ENCODE measurements at places on chromosomes 4 and X. TPM values are rescaled to one million over a fixed set of nuclear protein-coding genes. Genes with fewer than 3 reads are reported as not detected.

Gene TCP11X2
- total RNA-seq, result 3.7 TPM

DNA sequence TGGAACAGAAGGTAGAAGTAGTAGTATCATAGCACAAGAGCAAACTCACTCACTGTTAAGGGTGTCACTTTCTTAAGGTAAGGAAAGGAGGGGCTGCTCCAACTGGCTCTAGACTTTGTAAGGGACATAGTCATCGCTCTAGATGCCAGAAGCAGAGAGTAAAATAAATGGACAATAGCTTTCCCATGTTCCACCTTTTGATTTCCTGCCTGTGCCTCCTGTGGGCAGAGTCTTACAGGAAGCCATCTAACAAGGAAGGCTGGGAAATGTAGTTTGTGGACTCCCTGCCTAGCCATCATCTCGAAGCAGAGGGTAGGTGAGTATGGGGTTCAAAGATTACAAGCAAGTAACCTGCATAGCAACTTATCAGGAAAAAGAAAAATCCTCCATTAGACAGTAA, 1.7 kb upstream of the METTL14 start:
- no peak for DNase-seq

DNA sequence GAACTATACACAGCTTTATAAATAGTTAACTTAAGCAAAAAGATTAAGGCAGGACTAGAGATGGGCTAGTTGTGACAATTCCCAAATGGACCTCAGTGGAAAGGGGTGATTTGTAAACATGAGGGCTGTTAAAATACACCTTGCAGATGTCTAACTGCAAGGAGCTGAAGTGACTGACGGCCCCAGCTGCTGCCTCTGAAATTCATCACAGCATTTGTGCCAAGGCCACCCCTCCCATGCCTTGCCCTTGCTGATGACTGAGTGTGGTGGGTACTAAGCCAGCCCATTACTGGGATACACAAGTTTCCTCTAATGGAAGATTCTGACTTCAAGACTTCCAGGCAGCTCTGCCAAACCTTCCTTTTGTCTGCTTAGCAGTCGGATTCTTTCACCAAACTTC, 23.7 kb upstream of the EGFL6 start:
- DNase-seq, result no peak

DNA sequence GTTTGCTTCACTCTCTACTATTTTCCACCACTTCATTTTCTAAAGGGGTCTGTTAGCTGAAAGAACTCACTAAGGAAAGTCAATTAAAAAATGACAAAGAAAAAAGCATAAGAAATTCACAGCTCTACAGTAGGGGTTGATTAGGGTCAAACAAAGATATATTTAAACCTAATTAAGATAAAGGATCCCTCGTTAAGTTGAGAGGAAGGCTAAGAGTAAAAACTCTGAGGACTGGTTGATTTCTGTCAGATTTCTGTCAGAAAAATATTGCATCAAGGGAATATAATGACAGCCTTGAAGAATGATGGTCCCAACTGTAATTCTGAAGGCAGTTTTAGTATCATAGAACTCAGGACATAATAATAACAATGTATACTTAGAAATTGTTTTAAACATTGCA, 218.0 kb downstream of the QDPR start:
- no peak for DNase-seq

DNA sequence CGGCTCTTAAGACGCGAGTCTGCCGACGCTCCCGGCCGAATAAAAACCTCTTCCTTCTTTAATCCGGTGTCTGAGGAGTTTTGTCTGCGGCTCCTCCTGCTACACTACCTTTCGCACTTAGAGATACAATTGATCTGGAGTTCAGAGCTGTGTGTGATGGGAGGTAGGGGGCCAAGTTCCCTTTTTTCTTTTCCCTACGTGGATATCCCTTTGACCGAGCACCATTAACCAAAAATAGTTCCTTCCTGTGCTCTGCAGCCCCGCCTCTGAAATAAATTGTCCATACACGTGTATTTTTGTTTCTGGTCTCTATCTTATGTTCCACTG, 555 bp upstream of the PGM2 start:
- no peak for DNase-seq

DNA sequence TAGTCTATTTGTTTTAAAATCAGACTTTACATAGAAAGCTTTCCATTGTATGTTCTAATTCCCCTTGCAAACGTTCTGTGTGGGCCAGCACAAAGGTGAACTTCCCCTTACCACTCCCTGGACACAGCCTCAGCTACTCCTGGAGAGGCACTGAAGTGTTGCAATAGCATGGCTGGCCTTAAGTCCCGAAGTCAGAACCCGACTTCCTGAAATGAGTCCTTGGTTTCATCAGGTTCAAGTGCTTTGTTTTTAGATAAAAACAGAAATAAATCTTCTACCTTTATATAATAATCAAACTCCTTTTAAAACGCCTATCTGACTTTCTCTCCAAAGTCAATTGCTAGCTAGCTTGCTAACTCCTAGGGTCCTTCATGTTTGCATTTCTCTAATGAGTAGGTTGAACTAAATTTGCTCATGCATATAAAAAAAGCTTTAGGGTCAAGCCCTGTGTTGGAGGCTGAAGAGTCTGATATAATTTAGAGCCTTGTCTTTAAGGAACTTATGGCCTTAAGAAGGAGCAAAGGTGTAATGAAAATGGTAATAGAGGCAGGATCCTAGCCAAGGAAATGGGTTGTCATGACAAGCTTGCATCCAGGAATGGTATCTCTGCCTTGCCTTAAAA, 9.0 kb downstream of the BMP3 start:
- no peak for DNase-seq

DNA sequence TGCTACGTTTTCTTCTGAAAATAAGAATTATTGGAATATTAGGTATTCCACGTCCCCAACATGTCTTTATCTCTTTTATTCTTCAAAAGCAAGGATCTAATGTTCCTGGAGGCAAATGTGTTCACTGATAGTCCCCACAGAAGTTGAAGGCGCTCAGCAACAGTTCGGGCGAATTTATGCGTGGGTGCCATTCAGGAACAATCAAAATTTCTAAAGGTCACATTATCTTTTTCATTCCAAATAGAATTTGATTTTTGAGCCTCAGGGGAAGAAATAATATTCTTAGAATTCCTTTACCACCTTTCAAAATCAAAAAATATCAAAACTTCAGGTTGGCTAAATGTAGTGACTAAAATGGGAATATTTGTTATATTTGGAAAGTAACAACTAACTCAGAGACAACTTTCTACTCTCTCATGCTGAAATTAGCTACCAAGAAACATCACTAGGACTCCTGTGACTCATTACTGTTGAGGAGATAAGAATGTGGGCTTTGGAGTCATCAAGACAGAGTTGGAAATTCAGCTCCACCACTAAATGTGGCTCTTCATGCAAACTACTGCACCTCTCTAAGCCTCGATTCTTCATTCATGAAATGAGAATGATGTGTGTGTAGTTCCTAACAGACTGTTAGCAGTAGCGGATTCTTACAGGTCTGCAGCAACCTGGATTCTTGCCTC, 72.3 kb upstream of the KIT start:
- DNase-seq, result no peak

DNA sequence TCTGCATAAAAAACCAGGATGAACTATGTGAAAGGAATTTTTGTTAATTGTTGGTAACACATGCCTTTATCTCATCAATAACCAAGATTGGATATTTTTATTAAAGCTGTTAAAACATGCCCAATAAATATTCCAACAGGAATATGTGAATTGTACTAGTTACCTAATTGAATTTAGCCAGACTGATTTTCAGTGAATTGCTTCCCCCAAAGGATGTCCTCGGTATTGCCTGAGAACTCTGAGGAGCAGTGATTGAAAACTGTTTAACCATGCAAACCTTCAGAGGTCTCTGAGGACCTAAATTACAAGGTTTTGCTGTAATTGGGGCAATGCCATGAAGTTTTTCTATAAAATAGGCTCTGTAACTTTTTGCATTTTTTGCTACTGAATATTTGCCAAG, 66.6 kb downstream of the BLTP1 start:
- no peak for DNase-seq

GRCh38 chr4:15231265-15232091, 196.4 kb upstream of the C1QTNF7 start:
- peak; percentile 80 for DNase-seq

- DNase-seq, result no peak
Observed at GRCh38 chr4:128830906-128831503, 21.5 kb downstream of the JADE1 start.

Measured in glutamatergic neuron (in vitro differentiated cells).